ENCODE measurements at places on chromosomes 3 and 15.

DNA sequence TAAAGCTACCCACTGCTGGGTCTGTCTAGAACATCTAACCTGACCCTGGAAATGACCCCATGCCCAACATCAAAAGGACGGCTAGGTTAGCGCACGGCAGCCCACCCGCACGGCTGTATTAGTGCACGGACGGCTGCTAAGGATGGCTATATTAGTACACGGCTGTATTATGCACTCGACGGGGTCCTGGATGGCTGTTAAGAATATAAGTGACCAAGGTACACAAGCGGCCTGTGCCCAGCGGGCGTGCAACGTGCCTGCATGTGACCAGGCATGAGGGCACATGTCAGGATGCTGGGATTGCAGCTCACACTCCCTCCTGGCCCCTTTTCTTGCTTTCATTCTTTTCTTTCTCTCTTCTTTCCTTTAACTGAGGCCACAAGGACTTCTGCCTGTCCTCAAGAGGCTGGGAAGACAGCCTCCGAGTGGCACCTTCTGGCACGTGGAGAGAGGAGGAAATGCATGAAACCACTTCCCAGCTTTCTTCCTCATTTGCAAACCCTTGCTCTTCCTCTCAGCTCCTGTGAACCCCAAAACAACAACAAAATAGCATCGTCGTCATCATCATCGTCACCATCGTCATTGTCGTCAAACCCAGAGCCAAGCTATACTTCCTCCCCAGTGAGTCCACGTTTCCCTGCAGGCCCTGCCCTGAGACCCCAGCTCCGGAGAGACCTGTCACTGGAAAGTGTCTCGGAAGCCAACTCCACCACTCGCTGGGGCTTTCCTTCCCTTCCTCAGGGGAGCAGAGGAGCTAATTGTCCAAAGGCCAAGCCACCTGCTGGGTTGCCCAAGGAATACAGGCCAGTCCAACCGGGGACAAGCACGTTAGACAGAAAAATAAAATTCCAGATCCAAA lies 101.8 kb downstream of the CHSY1 start:
- no peaks in the 10 kb centered on the region for H3K4me1 ChIP-seq
- DNase-seq = peak; percentile 64
- no peak overlapping the region for H3K4me3 ChIP-seq

GRCh38 chr15:85499371-85499887 lies 119.0 kb downstream of the AKAP13 start:
- no peak for DNase-seq
- no peak overlapping the region for H3K27ac ChIP-seq
- no peak overlapping the region for H3K4me3 ChIP-seq
- H3K36me3 ChIP-seq = no peaks in the 10 kb centered on the region
- peaks cover 4% of the 10 kb centered on the region for H3K4me1 ChIP-seq
- no peaks in the 10 kb centered on the region for H3K27me3 ChIP-seq

DNA sequence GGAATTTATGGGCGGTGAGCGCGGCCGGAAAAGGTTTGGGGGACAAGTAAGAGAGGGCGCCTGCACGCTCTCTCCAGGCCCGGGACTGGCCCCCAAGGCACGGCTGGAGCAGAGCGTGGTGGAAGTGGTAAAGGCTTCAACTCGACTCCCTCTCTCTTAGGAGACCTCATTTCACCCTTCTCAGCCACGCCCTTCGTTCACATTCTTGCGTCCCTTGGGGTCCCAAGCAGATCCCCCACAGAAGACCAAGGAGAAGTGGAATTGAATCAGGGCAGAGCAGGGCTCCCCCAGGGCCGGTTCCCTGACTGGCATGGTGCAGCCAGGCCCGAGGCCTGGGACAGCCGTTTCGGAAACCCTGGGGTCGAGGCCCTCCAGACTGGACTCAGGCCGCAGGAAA lies 75.4 kb upstream of the POLG start:
- no peak overlapping the region for H3K4me3 ChIP-seq
- no peak for DNase-seq
- no peaks in the 10 kb centered on the region for H3K27me3 ChIP-seq
- H3K27ac ChIP-seq = no peak overlapping the region
- H3K36me3 ChIP-seq = no peaks in the 10 kb centered on the region

DNA sequence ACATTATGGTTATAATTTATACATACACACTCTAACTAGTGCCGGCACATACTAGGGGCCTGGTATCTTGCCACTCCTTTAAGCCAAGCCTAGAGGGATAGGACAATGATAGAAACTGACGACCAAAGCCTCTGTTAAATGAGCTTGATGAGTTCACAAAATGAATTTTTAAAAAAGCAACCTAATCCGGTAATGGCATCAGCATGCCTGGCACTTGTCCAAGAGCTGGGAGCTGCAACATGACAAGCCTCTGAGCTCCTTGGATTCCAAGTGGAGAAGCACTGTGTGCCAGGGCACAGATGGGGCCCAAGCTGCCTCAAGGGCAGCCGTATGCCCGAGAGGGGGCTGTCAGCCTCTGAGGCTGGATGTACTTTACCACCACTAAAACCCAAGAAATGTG lies 9.7 kb downstream of the ETV5 start:
- no peak overlapping the region for H3K4me3 ChIP-seq
- H3K4me1 ChIP-seq = no peaks in the 10 kb centered on the region
- H3K36me3 ChIP-seq = no peaks in the 10 kb centered on the region

GRCh38 chr3:139532976-139533375 lies 6.6 kb downstream of the RBP1 start:
- peaks cover 4% of the 10 kb centered on the region for H3K4me1 ChIP-seq
- H3K4me3 ChIP-seq = no peak overlapping the region
- no peaks in the 10 kb centered on the region for H3K27me3 ChIP-seq

DNA sequence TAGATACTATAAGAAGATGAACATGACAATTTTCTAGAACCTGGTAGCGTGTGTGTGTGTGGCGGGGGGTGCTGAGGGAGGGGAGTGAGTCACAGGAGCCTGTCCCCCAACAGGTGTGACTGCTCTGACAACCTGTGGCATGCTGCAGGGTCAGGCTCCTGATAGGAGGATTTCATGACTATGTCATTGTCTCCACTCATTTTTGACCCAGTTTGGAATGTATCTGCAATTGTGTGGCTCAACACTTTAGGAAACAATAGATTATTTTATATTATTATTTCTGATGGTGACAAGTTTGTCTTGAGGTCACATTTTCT lies 9.3 kb upstream of the VILL start:
- H3K36me3 ChIP-seq = peaks cover 3% of the 10 kb centered on the region
- H3K27ac ChIP-seq = no peak overlapping the region
- no peaks in the 10 kb centered on the region for H3K27me3 ChIP-seq
- H3K4me3 ChIP-seq = no peak overlapping the region
- no peaks in the 10 kb centered on the region for H3K4me1 ChIP-seq
- no peak for DNase-seq

- no peaks in the 10 kb centered on the region for H3K27me3 ChIP-seq
- H3K27ac ChIP-seq = no peak overlapping the region
- no peak for DNase-seq
- no peak overlapping the region for H3K4me3 ChIP-seq
- H3K36me3 ChIP-seq = no peaks in the 10 kb centered on the region
These were observed 172.7 kb upstream of the TRIM42 start for GRCh38 chr3:140505213-140505612.

- peaks cover 2% of the 10 kb centered on the region for H3K4me1 ChIP-seq
- no peak overlapping the region for H3K4me3 ChIP-seq
- no peak overlapping the region for H3K27ac ChIP-seq
These were observed 74.9 kb upstream of the LRRFIP2 start for GRCh38 chr3:37249294-37249693.

- no peak overlapping the region for H3K4me3 ChIP-seq
- DNase-seq = no peak
- H3K36me3 ChIP-seq = no peaks in the 10 kb centered on the region
- no peak overlapping the region for H3K27ac ChIP-seq
These were observed 303.2 kb upstream of the SOX14 start for GRCh38 chr3:137460944-137461343.

GRCh38 chr3:164451072-164451910 lies 627.0 kb downstream of the SI start:
- H3K4me3 ChIP-seq = no peak overlapping the region
- no peak overlapping the region for H3K27ac ChIP-seq
- H3K4me1 ChIP-seq = no peaks in the 10 kb centered on the region
- DNase-seq = peak; percentile 38
- no peaks in the 10 kb centered on the region for H3K27me3 ChIP-seq

- no peaks in the 10 kb centered on the region for H3K4me1 ChIP-seq
- H3K4me3 ChIP-seq = no peak overlapping the region
- peak; percentile 24 for DNase-seq
- H3K36me3 ChIP-seq = no peaks in the 10 kb centered on the region
- no peak overlapping the region for H3K27ac ChIP-seq
- H3K27me3 ChIP-seq = no peaks in the 10 kb centered on the region
These were observed 42.6 kb upstream of the POLG start for GRCh38 chr15:89377024-89377841.

- no peaks in the 10 kb centered on the region for H3K36me3 ChIP-seq
- H3K4me3 ChIP-seq = no peak overlapping the region
- H3K27ac ChIP-seq = no peak overlapping the region
- no peaks in the 10 kb centered on the region for H3K27me3 ChIP-seq
- no peaks in the 10 kb centered on the region for H3K4me1 ChIP-seq
These were observed 127.7 kb downstream of the SHQ1 start for GRCh38 chr3:72720566-72720965.

DNA sequence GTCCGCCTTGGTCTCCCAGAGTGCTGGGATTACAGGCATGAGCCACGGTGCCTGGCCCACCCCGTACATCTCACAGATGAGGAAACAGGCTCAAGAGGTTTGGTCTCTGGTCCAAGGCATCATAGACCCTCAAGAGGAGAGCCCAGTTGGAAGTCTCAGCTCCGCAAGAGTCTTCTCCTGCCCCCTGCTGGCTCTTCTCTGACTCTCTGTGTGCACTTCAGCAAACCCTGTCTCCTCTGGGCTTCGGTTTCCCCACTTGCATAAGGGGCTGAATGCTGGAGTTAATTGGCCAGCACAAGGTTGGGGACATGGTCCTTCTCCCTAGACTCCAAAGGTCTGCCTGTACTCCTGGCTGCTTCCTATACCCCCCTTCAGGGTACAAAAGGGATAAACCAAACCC lies 3.9 kb downstream of the MST1R start:
- no peaks in the 10 kb centered on the region for H3K36me3 ChIP-seq
- H3K27ac ChIP-seq = no peak overlapping the region
- H3K27me3 ChIP-seq = no peaks in the 10 kb centered on the region
- no peak for DNase-seq

GRCh38 chr15:52082197-52083036 lies 30.2 kb downstream of the BCL2L10 start:
- no peak for DNase-seq
- no peaks in the 10 kb centered on the region for H3K36me3 ChIP-seq
- H3K4me1 ChIP-seq = no peaks in the 10 kb centered on the region
- no peak overlapping the region for H3K4me3 ChIP-seq
- H3K27me3 ChIP-seq = no peaks in the 10 kb centered on the region

DNA sequence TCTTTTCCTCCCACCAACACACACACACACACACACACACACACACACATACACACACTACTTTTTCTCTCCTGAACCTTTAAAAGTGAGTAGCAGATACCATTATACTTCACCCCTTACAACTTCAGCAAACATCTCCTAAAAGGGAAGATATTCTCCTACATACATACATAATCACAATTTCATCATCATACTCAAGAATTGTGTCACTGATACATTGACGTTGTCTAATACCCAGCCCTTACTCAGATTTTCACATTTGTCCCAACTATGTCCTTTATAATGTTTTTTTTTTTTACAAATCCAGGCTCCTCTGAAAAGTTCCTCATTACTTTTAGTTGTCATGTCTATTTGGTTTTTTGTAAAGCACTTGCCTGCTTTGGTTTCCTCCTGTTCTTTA lies 18.5 kb downstream of the ABHD6 start:
- H3K27me3 ChIP-seq = no peaks in the 10 kb centered on the region
- H3K27ac ChIP-seq = no peak overlapping the region
- no peak for DNase-seq
- H3K36me3 ChIP-seq = no peaks in the 10 kb centered on the region

GRCh38 chr3:119690043-119690656 lies 12.7 kb upstream of the CFAP91 start:
- no peak overlapping the region for H3K27ac ChIP-seq
- H3K36me3 ChIP-seq = no peaks in the 10 kb centered on the region
- no peaks in the 10 kb centered on the region for H3K4me1 ChIP-seq
- DNase-seq = no peak
- no peak overlapping the region for H3K4me3 ChIP-seq

DNA sequence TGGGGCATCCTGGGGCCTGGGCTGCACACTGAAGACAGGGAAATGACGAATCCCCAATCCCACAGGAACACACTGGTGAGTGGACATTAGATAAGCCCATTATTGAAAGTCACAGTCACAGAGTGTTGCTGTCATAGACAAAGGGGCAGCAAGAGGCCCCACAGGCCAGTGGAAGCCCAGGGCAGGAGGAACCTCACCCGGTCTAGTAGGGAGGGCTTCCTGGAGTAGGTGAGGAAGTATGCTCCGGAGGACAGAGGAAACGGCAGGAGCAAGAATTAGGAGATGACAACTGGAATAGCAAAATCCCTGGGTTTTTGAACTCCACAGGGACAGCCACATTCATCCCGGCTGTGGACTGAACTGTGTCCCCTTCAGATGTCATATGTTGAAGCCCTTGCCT lies 101.2 kb downstream of the TPRA1 start:
- no peaks in the 10 kb centered on the region for H3K4me1 ChIP-seq
- H3K27ac ChIP-seq = no peak overlapping the region
- no peak for DNase-seq

GRCh38 chr3:14231145-14231990 lies 52.8 kb downstream of the LSM3 start:
- no peak overlapping the region for H3K4me3 ChIP-seq
- H3K27ac ChIP-seq = no peak overlapping the region
- H3K27me3 ChIP-seq = no peaks in the 10 kb centered on the region
- no peak for DNase-seq
- no peaks in the 10 kb centered on the region for H3K4me1 ChIP-seq
- H3K36me3 ChIP-seq = no peaks in the 10 kb centered on the region

DNA sequence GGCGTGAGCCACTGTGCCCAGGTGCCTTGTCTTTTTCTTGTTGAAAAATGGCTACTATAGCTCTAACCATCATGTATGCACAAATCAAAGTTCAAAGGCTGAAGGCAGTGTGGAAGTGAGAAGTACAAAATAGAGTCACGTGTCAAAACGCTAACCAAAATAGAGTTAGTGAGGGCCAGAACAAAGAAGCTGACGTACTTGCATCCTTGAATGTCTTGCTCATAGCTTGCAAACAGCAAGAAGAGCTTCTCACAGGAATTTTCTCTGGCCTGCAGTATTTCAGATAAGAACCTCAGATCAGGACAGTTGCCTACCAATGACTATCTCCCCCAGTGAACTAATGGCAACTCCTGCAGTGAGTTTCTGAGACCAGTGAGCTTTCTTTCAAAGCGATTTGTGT lies 713.5 kb downstream of the GRM7 start:
- no peaks in the 10 kb centered on the region for H3K27me3 ChIP-seq
- no peaks in the 10 kb centered on the region for H3K36me3 ChIP-seq
- no peak overlapping the region for H3K27ac ChIP-seq

- no peak for DNase-seq
- H3K36me3 ChIP-seq = peaks cover 4% of the 10 kb centered on the region
- H3K27ac ChIP-seq = no peak overlapping the region
- H3K27me3 ChIP-seq = no peaks in the 10 kb centered on the region
- no peaks in the 10 kb centered on the region for H3K4me1 ChIP-seq
These were observed 30.6 kb downstream of the SATB1 start for GRCh38 chr3:18394384-18394995.
